ENCODE measurements at places on chromosomes 1 and 21. TPM values are rescaled to one million over a fixed set of nuclear protein-coding genes. Genes with fewer than 3 reads are reported as not detected.

DNA sequence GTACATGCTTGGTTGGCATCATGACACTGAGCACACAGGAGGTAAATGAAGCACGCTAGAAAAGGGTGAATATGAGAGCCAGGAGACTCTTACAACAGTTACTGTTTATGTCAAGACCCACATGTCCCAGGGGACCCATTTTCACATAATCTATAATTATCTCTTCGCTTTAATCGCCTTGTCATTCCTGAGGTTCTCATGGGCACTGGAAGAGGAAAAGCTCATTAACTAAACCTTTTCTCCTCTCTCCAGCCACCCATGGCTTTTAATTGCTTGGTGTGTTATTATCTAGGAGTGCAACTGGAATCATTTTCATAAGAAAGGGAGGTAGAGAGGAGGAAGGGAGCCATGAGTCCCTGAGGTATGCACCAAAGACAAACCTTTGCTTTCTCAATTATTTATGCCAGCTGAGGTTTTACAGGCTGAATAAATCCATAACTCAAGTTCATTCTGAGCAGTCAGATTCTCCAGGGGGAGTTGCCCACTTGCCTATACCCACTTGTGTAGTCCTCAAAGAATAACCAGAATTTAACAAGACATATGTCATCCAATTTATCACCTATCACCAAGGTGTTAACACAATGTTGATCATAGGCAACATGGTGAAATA is 77.4 kb downstream of the ACBD6 start:
- no peak for DNase-seq

GRCh38 chr1:172322219-172323061 is 98.0 kb upstream of the C1orf105 start:
- peak; percentile 96 for DNase-seq

- DNase-seq: no peak
Measured at GRCh38 chr1:25858494-25858893, 763 bp downstream of the AUNIP start.

- DNase-seq: no peak
Measured at GRCh38 chr1:165284454-165284853, 72.1 kb downstream of the LMX1A start.

DNA sequence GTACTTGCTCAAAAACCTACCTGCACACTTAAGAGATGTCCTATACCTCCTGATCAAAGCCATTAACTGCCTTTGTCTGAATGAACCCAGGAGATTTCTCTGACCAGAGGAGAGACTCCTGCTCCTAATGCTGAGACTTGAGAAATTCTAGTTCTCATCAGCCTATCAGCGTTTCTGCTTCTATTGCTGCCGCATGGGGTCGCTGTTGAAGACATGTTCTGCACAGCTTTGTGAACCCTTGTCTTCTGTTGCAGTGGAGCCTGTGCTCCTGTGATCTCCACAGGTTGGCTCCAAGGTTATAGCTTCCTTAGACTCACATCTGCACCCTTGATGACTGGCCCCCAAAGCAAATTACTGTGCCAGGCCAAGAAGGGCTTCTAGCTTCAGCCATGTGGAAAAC is 40.2 kb downstream of the EDN2 start:
- DNase-seq: no peak

- no peak for DNase-seq
Measured at GRCh38 chr1:118989006-118989815, 1.1 kb upstream of the TBX15 start.

DNA sequence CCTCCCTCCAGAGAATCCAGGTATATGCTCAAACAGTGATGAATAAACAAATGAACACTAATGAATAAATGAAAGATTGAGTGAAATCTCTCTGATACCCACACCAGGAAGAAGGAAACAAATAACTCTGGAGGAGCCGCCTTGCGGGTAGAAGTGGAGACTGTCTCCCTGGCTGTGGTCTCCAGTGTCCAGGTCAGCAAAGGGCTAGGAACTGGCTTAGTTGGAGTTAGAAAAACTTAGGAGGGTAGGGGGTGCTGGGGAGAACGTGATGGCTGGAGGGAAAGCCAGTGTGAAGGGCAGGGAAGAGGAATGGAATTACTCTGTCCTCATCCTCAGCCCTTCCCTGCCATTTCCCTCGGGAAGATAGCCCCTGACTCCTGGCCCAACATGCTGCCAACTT is 537 bp downstream of the RHBDL2 start:
- no peak for DNase-seq

GRCh38 chr1:6962478-6962995 is 177.3 kb downstream of the CAMTA1 start:
- no peak for DNase-seq

- DNase-seq: no peak
Measured at GRCh38 chr1:104636581-104636980, 886.9 kb downstream of the AMY1C start.

- DNase-seq: no peak
Measured at GRCh38 chr1:150906329-150906728, 19.4 kb downstream of the CTXND2 start.

- no peak for DNase-seq
Measured at GRCh38 chr1:47647327-47647845, 209.5 kb downstream of the FOXD2 start.

DNA sequence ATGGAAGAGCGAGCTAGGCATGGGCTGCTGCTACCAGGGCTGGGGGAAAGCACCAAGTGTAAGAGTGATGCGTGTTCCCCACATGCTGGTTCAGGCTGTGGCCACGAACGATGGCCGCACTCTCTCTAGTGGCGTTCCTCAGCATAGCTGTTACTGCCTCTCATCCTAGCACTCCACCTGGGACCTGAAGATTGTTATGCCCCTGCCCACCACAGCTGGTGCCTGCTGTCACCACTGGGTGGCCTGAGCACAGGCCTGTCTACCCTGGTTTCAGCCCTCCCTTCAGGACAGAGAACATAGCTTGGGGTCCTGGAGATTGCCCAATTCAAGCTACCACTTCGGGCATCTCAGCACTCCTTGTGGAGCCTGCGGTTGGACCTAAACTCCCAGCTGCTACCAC is 80.1 kb upstream of the PDC start:
- no peak for DNase-seq

DNA sequence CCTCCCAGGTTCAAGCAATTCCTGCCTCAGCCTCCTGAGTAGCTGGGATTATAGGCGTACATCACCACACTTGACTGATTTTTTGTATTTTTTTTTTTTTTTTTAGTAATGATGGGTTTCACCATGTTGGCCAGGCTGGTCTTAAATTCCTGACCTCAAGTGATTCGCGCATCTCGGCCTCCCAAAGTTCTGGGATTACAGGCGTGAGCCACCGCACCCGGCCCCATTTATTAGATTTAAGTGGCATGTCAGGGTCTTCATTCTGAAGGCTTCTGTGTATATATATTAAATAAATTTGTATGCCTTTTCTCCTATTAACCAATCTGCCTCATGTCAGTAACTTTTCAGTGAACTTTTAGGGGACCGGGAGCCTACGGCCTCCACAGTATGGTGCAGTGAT is 6.0 kb upstream of the CLIC4 start:
- no peak for DNase-seq

GRCh38 chr1:248926401-248927182 is 20.6 kb downstream of the PGBD2 start:
- no peak for DNase-seq

GRCh38 chr1:19425646-19426239 is 59.6 kb downstream of the CAPZB start:
- DNase-seq: no peak

DNA sequence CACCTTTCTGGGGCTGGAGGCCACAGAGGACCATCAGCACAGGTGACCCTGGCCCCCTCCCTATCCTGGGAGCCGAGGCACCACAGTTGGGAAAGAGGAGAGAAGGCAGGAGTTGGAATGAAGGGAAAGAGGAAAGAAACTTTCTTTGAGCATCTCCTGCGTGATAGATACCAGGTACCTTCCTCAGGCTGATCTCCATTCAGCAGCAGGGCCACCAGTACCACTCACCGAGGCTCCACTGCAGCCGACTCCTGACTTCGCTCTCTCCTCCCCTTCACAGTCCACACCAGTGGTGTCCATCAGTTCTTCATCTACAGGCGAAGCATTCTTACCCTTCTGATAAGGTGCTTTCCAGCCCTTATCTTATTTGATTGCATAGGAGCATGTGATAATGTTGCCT is 55.3 kb downstream of the LGR6 start:
- DNase-seq: no peak

DNA sequence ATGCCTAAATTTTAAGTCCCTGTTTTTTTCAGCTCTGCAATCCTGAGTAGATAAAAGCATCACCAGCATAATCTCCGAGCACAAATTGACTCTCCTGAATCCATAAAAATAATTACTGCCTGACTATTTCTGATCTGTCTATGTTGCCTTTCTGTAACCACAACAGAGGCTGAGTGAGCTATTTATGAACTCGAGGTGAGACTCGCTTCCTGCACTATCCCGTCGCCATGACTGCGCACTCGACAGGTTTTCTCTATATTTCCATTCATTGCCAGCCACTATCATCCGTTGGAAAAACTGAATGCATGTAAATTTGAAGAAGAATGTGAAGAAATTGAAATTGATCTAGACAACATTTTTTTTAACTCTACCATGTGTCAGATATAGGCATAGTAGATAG is 897.2 kb downstream of the ADGRL2 start:
- DNase-seq: no peak

GRCh38 chr1:240404286-240404685 is 207.7 kb downstream of the GREM2 start:
- DNase-seq: no peak

- no peak for DNase-seq
Measured at GRCh38 chr1:54390655-54391054, 15.5 kb downstream of the SSBP3 start.

DNA sequence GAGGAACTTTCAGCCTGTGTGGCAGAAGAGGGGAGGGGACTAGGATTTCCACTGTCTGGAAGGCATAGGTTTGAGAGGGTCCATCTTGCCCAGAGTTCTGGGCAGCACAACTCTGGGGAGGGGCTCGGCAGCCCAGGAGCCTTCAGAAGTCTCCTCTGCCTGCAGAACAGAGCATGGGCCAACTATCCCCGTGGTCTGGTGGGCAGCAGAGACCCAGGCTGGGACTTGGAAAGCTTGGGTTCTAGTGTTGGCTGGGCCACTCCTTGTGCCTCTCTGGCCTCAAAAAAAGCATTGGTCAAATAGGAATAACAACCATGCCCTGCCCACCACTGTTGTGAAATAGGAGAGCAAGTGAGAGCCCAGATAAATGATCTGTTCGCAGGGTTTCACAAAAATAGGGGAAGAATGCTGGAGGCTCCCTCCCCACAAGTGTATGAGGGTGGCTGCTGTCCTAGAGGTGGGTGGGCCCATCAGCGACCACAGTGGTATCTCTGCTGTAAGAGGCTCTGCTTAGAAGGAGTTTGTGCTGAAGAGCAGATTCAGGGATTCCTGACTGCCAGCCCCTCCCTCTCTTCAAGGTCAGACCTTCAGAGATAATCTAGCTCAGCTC is 8.9 kb downstream of the EPHA10 start:
- DNase-seq: no peak

DNA sequence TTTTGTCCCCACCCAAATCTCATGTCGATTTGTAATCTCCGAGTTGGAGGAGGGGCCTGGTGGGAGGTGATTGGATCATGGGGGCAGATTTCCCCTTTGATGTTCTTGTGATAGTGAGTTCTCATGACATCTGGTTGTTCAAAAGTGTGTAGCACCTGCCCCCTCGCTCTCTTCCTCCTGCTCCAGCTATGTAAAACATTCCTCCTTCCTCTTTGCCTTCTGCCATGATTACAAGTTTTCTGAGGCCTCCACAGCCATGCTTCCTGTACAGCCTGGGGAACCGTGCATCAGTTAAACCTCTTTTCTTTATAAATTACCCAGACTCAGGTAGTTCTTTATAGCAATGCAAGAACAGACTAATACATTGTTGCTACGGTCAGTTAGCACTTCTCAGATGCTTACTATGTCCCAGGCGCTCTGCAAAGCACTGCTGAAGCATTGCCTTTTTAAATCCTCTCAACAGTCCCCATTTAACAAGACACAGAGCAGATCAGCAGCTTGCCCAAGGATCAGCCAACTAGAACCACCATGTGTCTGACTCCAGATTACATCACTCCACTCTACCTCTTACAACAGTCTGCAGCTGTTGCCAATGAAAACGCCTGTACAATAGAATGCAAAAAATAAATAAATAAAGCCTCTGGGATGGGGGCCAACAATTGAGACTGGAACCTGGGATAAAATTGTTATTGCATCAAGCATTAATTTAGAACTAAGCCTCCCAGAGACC is 52.4 kb upstream of the USP1 start:
- DNase-seq: peak; percentile 88

DNA sequence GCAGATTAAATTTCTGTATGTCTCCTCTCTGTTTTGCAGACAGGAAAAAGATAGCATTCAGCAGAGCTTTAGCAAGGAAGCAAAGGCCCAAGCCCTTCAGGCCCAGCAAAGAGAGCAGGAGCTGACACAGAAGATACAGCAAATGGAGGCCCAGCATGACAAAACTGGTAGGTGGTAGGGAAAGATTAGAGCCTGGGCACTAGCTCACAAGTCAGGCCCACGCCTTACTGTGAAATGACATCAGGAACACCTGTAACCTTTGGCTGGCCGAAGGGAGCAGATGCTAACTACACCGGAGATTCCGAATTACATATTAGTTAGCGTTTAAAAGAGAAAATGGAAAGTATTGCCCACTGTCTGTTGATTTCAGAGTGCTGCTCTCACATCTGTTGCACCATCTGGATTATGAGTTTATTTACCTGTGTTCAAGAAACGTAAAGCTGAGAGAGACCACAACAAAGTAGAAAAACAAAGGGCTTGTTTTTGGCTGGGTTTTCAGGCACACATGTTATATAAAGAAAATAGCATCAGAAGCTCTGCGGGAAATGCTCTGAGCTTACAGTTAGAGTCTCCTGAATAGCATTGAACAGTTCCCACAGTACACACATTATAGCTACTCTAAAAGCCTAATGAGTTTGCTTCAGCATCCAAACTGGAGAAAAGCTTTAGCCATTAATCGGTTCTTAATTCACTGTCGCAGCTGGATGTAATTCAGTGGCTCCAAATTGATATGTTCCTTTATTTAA is 160.0 kb downstream of the SDCCAG8 start:
- DNase-seq: no peak

DNA sequence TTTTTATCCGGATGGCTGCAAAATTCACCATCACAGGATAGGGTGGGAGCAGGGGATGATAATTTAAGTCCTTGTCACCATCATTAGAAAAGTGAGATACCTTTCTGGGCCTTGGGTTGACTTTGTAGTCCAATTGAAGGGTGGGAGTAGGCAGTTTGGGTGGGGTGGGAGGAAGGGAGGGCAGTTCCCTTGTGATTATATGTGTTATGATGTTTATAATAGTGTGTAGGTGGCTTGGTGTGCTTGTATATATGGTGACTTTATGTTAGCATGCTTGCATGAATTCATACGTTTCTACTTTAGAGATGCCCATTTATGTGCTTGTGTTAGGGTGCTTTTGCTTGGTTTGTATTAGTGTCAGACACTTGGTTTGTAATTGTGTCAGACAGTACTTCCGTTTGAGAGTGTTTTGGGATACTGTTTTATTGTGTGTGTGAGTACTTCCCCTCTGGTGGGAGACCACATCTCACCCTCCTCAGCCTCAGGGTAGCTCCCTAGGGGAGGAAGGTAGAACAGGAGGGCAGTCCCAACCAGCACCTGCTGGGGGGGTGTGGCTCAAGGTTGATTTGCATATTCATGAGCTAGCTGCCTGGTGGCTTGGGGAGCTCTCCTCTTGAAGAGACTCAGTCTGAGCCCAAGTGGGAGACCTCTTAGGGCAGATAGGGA is 6.3 kb upstream of the POU3F1 start:
- no peak for DNase-seq

- peak; percentile 14 for DNase-seq
Measured at GRCh38 chr1:186143481-186143880, 231.6 kb downstream of the TPR start.

Gene GGPS1
- 37.4 TPM for polyA plus RNA-seq

Gene TRABD2B
- 5.3 TPM for polyA plus RNA-seq

Gene PTPRC
- polyA plus RNA-seq: 4.8 TPM

Gene CRP
- polyA plus RNA-seq: not detected

Gene HMGN1
- 323 TPM for polyA plus RNA-seq

Gene OR2M4
- not detected for polyA plus RNA-seq

Gene SMCP
- polyA plus RNA-seq: not detected
